ENCODE measurements at places on chromosomes 4 and X. TPM values are rescaled to one million over a fixed set of nuclear protein-coding genes. Genes with fewer than 3 reads are reported as not detected.

DNA sequence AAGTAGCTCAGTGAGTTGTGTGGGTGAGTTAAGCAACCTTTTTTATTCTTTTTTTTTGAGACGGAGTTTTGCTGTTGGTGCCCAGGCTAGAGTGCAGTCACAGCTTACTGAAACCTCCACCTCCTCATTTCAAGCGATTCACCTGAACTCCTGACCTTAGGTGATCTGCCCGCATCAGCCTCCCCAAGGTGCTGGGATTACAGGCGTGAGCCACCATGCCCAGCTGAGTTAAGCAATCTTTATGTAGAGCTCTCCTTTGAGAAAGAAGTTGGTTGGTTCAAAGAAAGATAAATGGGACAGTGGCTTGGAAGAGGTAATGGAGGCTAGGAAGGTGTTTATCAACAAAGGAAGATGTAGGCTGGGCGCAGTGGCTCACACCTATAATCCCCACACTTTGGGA lies 3.2 kb downstream of the MSMO1 start:
- H3K27me3 ChIP-seq, result no peaks in the 10 kb centered on the region
- H3K36me3 ChIP-seq, result peaks cover 46% of the 10 kb centered on the region
- DNase-seq, result no peak
- H3K27ac ChIP-seq, result peak overlapping the region; percentile 79
- peaks cover 48% of the 10 kb centered on the region for H3K4me1 ChIP-seq

DNA sequence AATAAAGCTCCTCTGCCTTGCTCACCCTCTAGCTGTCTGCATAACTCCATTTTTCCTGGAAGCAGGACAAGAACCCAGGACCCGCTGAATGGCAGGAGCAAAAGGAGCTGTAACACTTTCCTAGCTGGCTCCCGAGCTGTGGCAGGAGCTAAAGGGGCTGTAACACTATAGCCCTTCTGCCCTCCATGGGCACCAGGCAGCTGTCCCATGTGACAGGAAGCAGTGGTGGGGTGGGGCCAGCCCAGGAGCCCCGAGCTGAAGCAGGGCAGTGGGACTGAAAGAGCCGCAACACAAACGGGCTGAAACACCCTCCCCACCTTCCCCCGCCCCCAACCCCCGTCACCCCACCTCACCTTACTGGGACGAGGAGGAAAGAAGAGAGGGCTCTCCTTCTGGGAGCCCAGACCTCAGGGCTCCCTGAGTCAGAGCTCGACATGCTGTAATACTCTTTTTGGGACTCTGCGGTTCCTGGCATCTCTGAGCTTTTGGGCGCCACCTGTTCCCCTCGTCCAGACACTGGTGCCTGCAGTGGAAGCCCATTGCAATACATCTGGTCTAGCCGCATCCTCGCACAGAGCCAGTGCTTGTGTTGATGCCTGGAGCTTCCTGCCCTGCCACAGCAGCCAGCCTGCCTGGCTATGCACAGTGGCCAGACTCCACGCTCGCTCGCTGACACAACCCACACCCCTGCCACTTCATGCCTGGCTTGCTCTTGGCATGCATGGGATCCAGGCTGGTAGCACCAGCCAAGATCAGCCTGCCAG lies 39.4 kb downstream of the PPM1K start:
- no peaks in the 10 kb centered on the region for H3K36me3 ChIP-seq
- DNase-seq, result peak; percentile 74
- H3K27me3 ChIP-seq, result no peaks in the 10 kb centered on the region
- peaks cover 3% of the 10 kb centered on the region for H3K4me1 ChIP-seq

- H3K27ac ChIP-seq, result no peak overlapping the region
- no peak for DNase-seq
- peaks cover 9% of the 10 kb centered on the region for H3K27me3 ChIP-seq
Observed at GRCh38 chr4:121693886-121694285, 2.9 kb downstream of the ANXA5 start.

DNA sequence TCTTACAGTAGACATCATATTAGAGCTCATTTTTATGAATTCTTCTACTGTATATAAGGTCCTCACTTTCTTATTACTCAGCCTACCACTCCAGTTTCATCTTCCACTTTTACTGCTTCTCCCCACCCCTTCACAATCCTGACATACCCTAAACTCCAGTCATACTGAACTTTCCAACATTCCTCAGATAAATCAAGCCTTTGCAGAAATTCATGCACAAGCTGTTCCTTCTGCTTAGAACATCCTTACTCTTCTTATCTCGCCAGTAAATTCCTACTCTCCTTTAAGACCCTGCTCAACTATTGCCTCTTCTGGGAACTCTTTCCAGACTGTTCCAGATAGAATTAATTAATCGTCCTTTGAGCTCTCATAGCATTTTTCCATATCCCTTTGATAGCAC lies 24.8 kb downstream of the RTL9 start:
- H3K4me1 ChIP-seq, result no peaks in the 10 kb centered on the region
- peaks cover 10% of the 10 kb centered on the region for H3K27me3 ChIP-seq
- no peaks in the 10 kb centered on the region for H3K36me3 ChIP-seq
- H3K27ac ChIP-seq, result no peak overlapping the region

SGMS2 gene
- 0.80 TPM for total RNA-seq

GRCh38 chr4:114874321-114874720 lies 239.1 kb downstream of the NDST4 start:
- no peaks in the 10 kb centered on the region for H3K36me3 ChIP-seq
- no peak for DNase-seq
- no peak overlapping the region for H3K4me3 ChIP-seq
- no peaks in the 10 kb centered on the region for H3K27me3 ChIP-seq

DNA sequence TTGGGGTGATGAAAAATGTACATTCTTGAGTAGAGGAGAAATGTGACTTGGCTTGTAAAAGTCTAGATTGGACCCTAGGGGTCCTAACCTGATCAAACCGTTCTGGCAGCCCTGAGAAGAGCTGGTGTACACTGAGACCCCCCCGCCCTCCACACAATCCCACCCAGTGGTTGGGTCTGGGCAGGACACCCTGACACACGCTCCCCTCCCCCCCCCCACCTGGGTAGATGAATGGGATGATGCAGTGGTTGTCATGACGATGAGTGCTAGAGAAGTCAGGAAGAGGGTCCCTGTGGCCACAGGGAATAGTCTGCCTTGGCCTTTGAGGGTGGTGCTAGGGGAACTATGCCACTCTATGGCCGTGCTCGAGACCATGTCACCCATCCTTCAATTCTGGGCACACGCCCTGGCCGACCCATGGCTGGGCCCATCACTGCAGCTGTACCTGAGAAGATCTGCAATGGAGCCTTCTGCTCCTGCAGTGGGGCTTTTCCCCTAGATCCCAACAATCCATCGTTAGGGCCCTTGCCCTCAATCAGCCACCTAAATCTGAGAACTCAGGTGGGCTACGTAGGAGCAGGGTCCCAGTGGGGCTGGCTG lies 4.4 kb downstream of the CDK16 start:
- no peak overlapping the region for H3K4me3 ChIP-seq
- H3K27ac ChIP-seq, result no peak overlapping the region
- H3K4me1 ChIP-seq, result peaks cover 21% of the 10 kb centered on the region
- DNase-seq, result no peak
- no peaks in the 10 kb centered on the region for H3K27me3 ChIP-seq

DNA sequence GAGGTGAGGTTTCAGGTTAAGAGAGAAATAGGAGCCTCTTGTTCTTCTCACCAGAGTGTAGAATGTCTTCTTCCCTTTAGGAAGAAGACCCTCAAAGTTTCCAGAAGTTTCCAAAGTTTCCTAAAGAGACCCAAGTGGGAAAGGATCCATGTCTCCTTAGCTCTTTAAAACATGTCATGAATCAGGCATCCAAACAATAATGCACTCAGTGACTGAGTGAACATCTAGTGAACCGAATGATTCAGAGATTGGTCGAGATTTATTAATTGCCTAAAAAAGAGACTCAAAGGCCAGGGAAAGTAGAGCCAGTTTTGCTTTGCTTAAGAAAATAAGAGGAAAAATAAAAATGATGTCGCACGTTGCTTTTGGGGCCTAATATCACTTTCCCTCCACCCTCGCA lies 29.4 kb downstream of the FGF5 start:
- no peak overlapping the region for H3K4me3 ChIP-seq
- H3K27me3 ChIP-seq, result peaks cover 6% of the 10 kb centered on the region
- H3K36me3 ChIP-seq, result no peaks in the 10 kb centered on the region
- DNase-seq, result no peak

DNA sequence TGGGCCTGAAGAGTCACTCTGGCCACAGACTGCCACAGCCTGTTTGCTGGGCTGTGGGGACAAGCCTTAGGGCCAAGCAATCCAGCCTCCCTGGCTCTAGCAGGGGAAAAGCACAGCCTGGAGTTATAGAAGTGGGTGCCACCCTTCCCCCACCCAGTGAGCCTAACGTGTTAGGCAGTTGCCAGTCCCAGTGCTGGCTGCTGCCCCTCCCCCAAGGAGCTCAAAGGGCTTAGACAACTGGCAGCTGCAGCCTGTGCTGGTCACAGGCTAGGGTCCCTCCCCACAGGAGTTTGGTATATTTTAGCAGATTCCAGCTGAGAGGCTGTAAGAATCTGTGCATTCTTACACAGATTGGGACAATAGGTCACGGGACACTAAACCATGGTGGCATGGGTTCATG lies 370.3 kb upstream of the FGF16 start:
- no peaks in the 10 kb centered on the region for H3K27me3 ChIP-seq
- no peak overlapping the region for H3K4me3 ChIP-seq
- no peaks in the 10 kb centered on the region for H3K4me1 ChIP-seq
- H3K36me3 ChIP-seq, result no peaks in the 10 kb centered on the region

GRCh38 chrX:51336584-51336983 lies 4.0 kb downstream of the NUDT10 start:
- no peaks in the 10 kb centered on the region for H3K36me3 ChIP-seq
- H3K4me1 ChIP-seq, result peaks cover 4% of the 10 kb centered on the region
- DNase-seq, result peak; percentile 70
- no peak overlapping the region for H3K27ac ChIP-seq
- no peaks in the 10 kb centered on the region for H3K27me3 ChIP-seq

DNA sequence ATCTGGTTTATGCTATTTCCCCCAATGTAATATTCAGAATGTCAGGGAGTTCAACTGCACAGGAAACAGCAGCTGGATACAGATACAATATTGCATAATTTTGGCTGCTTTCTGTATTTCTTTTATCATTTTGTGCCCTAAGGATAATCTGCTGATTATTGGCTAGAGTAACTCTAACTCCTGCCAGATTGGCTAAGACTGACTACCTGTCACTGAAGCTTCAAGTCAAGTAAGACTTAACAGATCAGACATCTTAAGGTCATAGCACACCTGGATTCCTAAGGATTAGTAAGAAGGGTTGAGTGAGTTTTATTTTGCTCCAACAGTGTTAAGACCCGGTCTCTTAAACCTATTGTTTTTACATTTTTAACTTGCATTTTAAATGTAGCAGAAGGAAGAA lies 136.8 kb downstream of the KLF8 start:
- H3K4me3 ChIP-seq, result peak overlapping the region; percentile 57
- peaks cover 18% of the 10 kb centered on the region for H3K36me3 ChIP-seq
- H3K27me3 ChIP-seq, result no peaks in the 10 kb centered on the region
- H3K4me1 ChIP-seq, result peaks cover 47% of the 10 kb centered on the region
- peak overlapping the region; percentile 7 for H3K27ac ChIP-seq
- DNase-seq, result no peak

GRCh38 chr4:26632916-26633315 lies 49.0 kb downstream of the TBC1D19 start:
- H3K4me3 ChIP-seq, result no peak overlapping the region
- H3K4me1 ChIP-seq, result no peaks in the 10 kb centered on the region
- H3K36me3 ChIP-seq, result peaks cover 2% of the 10 kb centered on the region
- H3K27me3 ChIP-seq, result no peaks in the 10 kb centered on the region

DNA sequence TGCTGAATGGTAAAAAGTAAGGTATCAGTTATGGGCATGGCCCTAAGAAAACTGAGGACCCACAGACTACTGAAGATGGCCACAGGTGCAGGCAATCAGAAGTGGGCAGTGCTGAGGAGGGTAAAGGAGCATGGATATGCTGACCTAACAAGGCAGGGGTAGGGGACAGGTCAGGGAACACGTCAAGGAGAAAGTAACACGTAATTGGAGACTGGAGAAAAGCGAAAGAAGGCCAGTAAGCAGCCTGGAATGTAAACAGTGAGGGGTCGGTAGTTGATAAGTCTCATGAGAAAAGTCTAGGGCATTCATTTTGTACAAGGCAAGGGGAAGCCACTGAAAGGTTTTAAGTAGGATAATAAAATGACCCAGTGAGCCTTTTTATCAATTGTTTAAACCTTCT lies 153.3 kb downstream of the PRDM5 start:
- no peaks in the 10 kb centered on the region for H3K36me3 ChIP-seq
- no peaks in the 10 kb centered on the region for H3K27me3 ChIP-seq
- DNase-seq, result no peak
- H3K4me3 ChIP-seq, result no peak overlapping the region

PNMA3 gene
- total RNA-seq, result 0.90 TPM

- DNase-seq, result no peak
- H3K27me3 ChIP-seq, result no peaks in the 10 kb centered on the region
- H3K27ac ChIP-seq, result no peak overlapping the region
- no peaks in the 10 kb centered on the region for H3K36me3 ChIP-seq
Observed at GRCh38 chr4:42309361-42310260, 87.7 kb upstream of the SHISA3 start.

COX7B2 gene
- not detected for total RNA-seq

ETDB gene
- not detected for total RNA-seq

IL1RAPL1 gene
- total RNA-seq, result not detected

DNA sequence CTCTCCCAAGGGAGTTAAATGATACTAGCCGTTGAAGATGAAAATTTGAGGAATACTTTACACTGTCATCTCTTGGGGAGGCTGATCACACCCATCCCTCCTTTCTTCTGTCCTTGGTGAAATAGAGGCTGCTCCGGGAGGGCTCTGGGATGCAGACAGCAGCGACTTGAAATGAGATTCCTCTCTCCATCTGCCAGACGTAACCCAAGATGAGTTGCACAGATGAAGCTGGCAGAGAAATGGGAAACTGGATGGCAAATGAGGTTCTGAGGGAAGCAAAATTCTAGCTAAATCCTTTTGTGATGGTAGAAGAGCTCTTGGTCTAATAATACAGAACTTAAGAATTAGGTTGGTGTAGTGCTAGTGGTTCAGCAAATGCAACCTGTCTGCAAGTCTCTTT lies 201.4 kb downstream of the AASDH start:
- H3K27ac ChIP-seq, result no peak overlapping the region
- peaks cover 23% of the 10 kb centered on the region for H3K4me1 ChIP-seq
- DNase-seq, result no peak
- no peak overlapping the region for H3K4me3 ChIP-seq
- H3K27me3 ChIP-seq, result no peaks in the 10 kb centered on the region

DNA sequence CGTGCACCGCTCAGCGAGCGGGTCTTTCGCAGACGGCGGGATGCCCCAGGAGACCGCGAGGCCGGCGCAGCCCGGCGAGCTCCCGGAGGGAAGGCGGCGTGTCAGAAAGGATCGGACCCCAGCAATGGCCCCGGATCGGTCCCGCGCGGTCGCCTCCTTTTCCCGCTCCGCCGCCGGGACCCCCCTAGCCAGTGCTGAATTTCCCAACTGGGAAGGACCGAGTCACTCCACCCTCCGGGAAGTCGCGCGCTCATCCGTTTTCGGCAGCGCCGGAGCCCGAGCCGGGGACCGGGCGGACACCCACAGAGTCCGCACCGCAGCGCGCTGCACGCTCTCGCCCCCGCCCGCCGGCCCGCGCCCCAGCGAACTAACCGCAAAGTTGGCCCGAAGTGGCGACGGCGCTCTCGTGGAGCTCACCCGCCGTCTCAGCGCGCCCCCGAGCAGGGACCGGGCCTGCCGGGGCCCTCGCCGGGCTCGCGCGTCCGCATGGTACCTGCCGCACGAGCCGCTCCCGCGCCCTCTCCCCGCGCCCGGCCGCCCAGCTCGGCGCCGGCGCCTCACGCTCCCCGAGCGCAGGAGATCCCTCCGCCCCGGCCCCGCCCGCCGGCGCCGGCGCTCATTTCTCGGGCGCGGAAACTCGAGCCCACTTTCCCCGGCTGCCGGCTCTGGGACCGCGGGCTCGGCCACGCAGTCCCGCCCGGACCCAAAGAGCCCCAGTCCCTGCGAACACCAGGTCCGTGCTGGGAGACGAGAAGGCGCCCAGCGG lies at the start of gene FAT1:
TSS of gene FAT1 (minus strand) at position 565 of the 766 bp plus-strand sequence. CDS start 14,029 bp downstream, outside the sequence.
- peaks cover 9% of the 10 kb centered on the region for H3K4me1 ChIP-seq
- peak within 1 kb of the TSS; percentile 44 for H3K4me3 ChIP-seq
- DNase-seq, result peak; percentile 57
- H3K36me3 ChIP-seq, result peaks cover 6% of the 10 kb centered on the region
- peaks cover 44% of the 10 kb centered on the region for H3K27me3 ChIP-seq
- peak within 1 kb of the TSS; percentile 29 for H3K27ac ChIP-seq
